ENCODE measurements at places on chromosomes 16 and 17.

GRCh38 chr16:67199011-67199807 is at the start of gene ELMO3:
Gene ELMO3, plus strand, starts transcription at chr16:67199131. Its CDS starts 196 bp downstream, at chr16:67199327.
- peak; percentile 54 for DNase-seq

GRCh38 chr17:2950846-2951245 is 112.6 kb downstream of the OR1D5 start:
- no peak for DNase-seq

DNA sequence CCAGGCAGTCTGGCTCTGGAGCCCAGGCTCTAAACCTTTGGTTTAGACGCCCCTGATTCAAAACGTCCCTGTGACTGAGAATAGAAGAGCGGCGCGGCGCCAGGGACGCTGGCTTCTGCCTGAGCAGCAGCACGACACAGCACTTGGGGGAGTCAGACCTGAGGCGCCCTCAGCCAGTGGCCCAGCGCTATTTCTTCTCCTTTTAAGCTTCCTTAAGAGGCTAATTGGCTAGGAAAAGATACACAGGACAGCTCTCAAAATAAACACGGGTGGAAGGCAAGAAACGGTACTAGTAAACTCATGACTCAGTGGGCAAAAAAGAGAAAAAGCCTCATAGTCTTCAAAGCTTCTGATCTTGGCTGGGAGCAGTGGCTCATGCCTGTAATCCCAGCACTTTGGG is 34.9 kb downstream of the GTF3C1 start:
- DNase-seq = no peak

GRCh38 chr16:24721830-24722238 is 7.6 kb upstream of the TNRC6A start:
- no peak for DNase-seq

- DNase-seq = no peak
Measured at GRCh38 chr17:72977771-72978417, 114.6 kb downstream of the SLC39A11 start.

DNA sequence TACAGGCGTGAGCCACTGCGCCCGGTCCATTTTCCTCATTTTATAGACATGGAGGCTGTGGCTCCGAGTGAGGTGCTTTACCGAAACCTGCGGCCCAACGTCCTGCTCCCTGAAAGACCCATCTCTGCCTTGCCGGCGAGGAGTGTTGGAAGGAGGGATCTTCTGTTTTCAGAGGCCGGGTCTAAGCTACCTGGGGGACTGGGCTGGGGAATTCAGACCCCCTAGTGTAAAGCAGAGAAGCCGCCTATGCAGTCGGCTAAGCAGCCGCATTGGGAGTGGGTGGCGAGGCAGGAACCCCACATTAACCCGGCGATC is 16.3 kb downstream of the MEOX1 start:
- DNase-seq = no peak

- DNase-seq = no peak
Measured at GRCh38 chr17:65688307-65688706, 126.9 kb upstream of the AXIN2 start.

DNA sequence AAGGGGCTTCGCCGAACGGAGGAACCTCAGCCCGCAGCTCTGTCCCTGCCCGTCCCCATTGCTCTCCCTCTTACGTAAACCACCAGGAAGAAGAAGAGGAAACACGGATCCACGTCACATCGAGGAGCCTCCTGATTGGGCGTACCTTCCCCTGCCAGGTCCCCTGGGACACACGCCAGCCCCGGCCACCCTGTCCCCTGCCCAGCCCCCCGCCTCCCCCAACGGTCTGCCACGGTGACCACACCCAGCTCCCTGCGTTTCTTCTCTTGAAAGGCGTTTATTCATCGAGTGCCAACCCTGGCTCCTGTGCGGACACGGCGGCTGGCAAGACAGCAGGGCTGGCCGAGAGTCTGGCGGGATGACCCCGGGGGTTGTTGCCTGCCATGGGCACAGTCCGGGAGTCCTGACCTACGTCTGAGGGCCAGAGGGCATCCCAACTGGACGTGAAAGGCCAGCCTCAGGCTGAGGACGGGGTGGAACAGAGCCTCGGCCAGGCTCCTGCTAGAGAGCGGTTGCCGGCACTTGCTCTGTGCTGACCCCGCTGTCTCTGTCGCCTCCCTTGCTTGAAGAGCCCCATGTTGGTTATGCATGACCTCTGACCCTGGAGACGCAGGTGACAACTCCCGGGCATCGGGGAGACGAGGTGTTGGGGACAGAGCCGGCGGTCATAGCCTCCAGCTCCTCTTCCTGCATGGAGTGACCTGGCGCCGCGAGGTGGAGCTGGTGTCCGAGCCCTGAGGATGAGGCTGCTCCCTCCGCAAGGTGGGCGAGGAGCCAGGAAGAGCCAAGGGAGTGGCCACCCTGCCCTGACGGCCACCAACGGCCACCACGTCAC is 40.5 kb upstream of the ACSF3 start:
- no peak for DNase-seq

- no peak for DNase-seq
Measured at GRCh38 chr17:56478836-56479447, 114.6 kb upstream of the NOG start.

- no peak for DNase-seq
Measured at GRCh38 chr16:2282866-2283555, 15.1 kb upstream of the RNPS1 start.

GRCh38 chr16:56558024-56558747 is 6.7 kb upstream of the MT4 start:
- no peak for DNase-seq

- no peak for DNase-seq
Measured at GRCh38 chr17:58870747-58871146, 115.1 kb downstream of the PPM1E start.

DNA sequence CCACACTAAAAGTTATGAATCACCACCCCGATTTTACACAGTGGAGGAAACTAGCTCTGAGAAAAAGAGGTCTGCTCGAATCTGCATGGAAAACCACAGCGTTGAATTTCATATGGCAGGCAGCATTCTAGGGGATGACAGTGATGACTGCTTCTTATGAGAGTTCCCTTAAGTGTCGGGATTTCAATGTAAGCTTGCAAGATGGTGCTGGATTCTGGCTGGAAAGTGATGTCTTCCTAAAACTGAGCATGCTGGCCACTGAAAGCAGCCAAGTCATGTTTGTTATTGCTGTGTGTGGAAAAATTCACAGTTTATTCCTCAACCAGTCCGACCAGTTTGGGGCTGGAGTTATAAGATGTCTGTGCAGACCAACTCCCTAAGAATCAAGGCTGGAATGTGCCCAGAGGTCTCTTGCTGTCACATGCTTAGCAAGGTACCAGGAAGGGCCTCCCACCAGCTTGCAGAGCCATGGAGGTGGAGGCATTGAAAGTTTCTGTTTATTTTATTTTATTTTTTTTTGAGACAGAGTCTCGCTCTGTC is 37.2 kb upstream of the GAN start:
- DNase-seq = no peak

DNA sequence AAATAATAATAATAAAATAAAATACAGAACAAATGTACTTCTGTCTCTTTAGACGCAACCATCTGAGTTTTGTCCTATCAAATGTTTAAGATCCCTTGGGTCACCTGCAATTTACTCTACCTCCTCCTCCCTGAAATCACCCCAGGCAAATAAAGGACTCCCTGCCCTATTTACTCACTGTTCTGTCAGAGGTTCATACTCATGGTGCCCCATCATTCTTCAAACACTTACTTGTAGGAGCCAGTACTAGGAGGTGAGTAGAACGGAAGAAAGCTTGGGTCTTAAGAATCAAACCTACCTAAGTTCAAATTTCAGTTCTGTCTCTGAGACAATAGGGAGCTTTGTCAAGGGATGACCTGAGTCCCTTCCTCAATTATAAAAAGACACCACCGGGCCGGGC is 3.8 kb downstream of the TBC1D10B start:
- no peak for DNase-seq

- no peak for DNase-seq
Measured at GRCh38 chr17:39543664-39544063, 64.1 kb downstream of the NEUROD2 start.

DNA sequence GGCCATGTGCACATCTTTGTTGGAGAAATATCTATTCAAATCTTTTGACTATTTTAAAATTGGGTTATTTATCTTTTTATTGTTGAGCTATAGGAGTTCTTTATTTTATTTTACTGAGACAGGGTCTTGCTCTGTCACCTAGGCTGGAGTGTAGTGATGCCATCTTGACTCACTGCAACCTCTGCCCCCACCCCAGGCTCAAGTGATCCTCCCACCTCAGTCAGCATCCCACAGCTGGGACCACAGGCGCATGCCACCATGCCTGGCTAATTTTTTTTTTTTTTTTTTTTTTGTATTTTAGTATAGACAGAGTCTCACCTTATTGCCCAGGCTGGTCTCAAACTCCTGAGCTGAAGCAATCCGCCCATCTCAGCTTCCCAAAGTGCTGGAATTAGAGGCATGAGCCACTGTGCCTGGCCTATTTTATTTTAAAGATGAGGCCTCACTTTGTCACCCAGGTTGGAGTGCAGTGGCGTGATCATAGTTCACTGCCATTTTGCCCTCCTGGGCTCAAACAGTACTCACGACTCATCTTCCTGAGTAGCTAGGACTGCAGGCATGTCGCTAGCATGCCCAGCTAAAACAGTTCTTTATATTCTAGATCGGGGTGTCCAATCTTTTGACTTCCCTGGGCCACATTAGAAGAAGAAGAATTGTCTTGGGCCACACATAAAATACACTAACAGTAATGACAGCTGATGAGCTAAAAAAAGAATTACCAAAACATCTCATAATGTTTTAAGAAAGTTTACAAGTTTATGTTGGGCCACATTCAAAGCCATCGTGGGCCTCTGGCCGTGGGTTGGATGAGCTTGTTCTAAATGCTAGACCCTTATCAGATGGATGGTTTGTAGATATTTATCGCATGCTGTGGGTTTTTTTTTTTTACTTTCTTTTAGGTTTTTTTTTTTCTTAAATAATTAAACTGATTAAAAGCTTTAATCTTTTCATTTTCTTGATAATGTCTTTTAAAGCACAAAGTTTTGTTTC is 13.7 kb downstream of the TENT4B start:
- no peak for DNase-seq

DNA sequence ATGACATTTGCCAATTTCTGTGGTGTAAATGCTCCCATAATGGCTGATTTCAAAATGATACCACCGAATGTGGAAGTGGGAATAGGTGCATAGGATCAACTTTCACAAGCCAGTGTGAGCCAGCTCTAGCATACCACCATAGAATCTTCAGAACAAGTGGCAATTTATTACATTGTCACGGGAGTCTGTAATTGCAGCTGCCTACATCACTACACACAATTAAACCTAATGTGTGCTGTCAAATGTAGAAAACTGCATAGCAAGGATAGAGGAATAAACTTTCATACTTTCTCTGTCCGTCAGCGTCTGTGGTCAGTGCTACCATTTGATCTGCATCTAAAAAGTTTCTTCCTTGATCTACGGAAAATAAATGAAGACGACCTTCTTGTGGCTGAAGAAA is 417.8 kb upstream of the TOM1L1 start:
- DNase-seq = no peak

- DNase-seq = peak; percentile 49
Measured at GRCh38 chr17:61335845-61336655, 63.6 kb upstream of the TBX2 start.

DNA sequence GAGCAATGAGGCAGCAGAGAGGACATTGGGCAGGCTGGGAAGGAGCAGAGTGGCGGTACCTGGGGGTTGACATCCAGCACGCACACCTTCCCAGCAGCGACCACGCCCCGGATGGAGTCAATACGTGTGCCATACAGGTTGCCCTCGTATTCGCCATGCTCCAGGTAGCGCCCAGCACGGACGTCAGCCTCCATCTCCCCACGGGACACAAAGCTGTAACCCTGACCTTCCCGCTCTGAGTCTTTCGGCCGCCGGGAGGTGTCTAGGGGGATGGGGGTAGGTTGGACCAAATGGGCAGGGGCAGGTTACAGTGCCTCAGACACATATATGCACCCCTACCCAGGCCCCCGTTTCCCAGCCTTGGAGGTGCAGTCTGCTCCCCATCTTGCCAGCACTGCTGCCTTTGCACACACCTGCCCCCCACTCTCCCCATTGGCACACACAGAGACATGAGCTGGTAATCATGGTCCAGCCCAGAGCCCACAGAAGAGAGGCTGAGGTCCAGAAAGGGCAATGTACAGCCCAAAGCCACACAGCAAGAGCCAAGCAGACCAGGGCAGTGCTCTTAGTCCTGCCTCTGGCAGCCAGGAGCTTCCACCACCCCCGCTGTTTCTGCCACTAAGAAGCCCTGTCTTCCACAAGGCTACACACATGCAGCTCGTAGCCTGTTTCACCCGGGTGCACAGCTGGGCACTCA is 27.5 kb downstream of the MPP2 start:
- DNase-seq = no peak

DNA sequence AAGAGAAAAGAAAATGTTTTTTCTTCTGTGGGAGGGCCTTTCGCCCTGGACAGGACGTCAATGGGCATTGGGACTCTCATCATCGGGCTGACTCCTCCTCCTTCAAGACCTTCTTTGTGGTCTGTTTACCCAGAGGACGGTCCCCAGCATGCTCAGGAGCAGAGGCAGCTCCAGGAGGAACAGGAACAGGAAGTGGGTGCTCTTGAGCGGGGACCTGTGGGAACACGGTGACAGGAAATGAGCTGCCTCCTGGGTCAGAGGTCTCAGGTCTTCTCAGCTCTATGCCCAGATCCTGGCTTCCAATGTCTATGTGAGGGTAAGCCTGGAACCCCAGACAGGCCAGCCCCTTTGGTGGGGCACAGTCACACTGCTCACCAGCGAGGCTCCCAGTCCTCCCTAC is 12.2 kb downstream of the CD300LD start:
- no peak for DNase-seq

DNA sequence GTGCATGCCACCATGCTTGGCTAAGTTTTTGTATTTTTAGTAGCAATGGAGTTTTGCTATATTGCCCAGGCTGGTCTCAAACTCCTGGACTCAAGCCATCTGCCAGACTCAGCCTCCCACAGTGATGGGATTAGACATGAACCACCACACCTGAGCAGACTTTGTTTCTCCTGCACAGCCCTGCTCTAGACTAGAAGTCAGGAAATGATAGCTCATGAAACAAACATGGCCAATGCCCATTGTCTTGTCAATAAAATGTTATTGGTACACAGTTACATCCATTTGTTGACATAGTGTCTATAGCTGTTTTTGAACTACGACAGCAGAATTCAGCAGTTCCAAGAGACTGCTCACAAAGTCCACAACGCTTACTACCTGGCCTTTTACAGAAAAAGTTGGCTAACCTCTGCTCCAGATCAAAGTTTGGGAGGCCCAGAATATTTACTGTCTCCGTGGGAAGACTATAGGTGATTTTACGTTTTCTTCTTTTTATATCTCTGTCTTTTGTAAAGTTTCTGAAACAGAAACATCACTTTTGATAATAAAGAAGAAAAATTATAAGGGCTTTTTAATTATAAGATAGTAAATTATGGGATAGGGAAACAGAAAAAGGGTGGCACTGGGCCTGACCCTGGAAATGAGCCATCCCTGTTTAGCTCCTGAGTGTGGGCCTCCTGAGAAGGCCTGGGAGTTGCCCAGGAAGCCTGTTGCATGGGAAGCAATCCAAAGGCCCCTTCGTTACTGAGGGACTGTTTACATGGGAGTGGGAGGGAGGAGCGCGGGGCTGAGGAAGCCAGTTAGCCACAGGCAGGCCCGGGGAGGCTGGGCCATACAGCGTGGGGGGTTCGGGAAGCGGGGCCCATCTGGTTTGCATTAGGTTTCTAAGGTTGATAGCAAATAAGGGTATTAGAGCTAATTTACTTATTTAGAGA is 201.5 kb downstream of the IRF8 start:
- no peak for DNase-seq
